ENCODE measurements at places on chromosomes 11 and 22.

DNA sequence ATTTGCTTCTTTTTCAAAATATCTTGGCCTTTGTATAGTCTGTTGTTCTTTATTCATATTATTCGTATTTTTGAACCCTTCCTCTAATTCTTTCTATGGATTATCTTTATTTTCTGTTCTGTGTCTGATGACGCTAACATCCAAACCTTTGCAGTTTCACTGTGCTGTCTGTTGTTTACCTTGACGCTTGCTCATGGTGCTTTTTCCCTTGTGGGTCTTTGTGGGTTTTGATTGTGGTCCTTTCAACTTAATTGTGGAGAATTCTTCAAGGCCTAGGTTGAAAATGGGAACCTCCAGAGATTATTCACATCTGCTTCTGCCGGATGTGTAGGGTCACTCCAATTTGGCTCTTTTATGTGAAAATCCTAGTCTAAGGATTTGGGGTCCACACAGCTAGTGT lies 34.6 kb downstream of the PARVG start:
- no peak for DNase-seq

- no peak for DNase-seq
These were observed 34.0 kb downstream of the KCNQ1OT1 start for GRCh38 chr11:2665526-2666400.

DNA sequence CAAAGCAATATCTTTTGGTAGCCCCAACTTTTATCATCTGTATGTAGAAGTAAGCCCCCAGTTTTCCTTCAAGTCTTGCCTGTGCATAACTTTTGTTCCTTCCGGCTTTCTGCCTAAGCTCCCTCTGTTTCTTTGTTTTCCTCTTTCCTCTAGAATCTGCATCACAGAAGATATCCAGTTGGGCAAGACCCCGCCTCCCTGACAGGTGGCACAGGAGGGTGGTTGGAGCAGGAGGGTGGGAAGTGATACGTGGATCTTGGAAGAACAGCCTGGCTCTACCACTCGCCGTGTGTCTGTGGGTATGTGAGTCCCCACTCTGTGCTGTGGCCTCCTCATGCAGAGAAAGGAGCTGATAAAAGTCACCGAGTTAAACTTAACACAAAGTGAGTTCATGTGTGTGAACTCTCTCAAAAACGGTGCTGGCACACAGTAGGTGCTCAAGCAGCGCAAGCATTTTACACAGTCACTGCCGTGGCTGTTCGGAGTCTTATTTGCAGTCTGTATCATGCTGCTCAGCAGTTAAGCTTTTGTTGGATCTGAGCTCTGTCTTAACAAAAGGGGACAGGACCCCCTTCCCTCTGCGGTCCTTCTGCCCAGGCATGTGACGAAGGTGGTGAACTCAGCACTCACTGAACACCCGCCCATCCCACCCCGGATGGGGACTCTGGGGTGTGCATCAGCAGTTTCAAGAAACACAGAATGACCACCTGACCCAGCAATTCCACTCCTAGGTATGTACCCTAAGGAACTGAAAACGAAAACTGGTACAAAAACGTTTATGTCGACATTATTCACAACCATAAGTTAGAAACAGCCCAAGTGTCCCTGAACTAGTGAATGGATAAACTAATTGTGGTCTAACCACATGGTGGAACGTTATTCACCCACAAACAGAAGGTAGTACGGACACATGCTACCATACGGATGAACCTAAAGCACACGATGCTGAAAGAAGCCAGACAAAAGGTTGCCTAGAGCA lies 249.1 kb downstream of the CTTN start:
- no peak for DNase-seq

DNA sequence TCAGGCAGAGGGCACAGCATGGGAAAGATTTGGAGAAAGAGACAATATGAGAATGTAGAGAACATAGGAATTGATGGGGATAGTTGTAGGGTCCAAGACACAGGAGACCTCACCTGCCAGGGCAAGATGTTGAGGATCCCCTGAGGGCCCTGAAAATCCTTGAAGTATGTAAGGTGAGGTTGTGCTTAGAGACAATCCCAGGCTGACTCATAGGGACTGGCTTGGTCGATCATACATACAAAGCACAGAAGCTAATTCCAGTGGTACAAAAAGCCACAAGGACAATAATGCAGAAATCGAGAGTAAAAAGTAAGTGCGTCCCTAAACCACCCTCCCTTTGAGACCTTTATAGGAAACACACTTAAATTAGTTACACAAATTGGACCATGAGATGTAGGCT lies 468.2 kb downstream of the MIAT start:
- no peak for DNase-seq

DNA sequence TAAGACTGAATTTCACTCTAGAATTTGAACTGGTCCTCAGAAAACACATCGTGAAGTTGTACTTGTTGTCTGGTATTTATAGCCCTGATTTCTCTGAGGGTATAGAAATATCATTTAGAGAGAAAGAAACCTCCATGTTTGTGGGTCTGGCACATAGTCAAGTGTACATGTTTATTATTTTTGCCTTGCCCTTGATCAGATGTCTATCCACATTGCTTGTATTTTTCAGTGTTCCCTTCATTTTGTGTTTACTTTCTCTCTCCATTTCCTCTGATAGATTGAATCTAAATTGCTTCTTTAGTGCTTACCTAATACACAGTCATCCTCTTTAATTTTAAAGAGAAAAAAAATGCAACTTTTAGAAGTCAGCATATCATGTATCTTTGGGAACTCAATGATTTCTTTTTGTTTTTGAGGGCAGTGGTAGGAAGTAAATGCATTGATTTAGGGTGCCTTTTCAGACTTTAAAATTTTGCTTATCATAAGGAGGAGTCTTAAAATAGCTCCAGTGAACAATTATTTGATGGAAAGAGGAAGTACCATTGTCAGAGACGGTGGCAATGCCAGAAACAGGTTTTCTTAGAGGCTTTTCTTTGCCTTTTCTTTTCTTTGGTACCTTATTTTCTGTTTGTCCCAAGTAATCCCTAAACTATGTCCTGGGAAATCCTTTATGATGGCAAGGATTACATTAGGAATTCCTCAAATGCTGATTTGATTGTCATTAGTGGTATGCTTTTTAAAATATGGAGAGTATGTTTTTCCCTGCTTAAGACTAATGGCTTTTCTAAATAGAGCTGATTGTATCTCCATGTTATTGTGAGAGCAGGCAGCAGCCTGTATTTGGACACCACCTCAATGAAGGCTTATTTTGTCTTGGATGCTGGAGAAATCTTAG lies 29.8 kb upstream of the TECTA start:
- DNase-seq, result no peak

- no peak for DNase-seq
These were observed 783.6 kb downstream of the ETS1 start for GRCh38 chr11:127803755-127804154.

DNA sequence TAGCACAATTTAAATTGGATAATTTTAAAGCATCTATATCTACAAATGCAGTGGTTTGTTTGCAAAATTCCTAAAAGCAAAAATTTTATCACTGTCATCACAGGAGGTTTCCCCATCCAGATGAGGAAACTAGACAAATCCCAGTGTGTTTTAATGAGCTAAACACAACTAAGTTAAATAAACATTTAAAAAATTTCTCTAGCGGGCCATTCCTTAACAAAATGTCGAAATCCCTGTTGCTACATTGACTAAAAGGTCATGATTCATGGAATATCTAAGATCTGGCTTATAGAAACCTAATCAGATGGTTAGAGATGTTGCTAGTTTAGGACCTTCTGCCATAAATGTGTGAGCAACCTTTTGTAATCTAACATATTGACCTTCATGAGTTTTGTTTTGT lies 107.3 kb upstream of the BDNF start:
- no peak for DNase-seq

DNA sequence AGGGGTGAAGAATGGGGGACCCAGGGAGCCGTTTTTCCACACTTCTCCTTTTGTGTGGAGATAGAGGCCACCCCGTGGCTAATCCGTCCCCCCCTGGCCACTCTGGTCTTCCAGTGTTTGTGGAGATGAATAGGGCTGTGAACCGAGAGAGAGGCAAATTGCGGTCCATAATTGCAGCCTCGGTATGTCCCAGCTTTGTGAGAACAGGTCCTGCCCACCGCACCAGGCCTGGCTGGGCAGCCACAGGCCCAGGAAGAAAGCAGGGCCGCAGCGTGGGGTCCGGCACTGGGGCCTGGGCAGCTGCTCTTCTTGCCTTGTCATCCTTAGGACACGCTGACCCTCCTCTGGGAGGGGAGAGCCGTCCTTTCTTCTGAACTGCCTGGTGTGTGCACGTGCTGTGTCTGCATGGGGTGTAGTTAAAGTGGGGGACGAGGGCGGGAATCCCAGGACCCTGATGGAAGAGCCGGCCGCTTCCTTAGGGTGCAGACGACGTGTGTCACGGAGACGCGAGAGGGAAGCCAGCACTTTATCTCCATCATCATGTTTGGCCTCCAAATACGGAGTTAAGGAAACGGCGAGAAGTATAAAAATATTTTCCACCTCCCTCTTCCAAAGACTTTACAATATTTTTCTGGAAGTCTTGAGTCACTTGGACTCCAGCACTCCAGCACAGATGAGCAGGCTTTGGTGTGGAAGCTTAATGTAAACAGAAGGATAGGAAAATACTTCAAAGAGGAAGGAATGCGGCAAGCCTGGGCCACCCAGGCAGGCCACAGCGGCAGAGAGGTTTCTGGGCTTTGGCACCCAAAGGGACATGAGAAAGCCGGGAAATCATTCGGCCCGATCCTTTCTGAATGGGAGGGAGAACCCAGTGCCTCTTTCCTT lies 1248.4 kb downstream of the BRD1 start:
- DNase-seq, result no peak

- DNase-seq, result no peak
These were observed 469.8 kb downstream of the BRD1 start for GRCh38 chr22:49357661-49358440.

- no peak for DNase-seq
These were observed 13.7 kb downstream of the YWHAH start for GRCh38 chr22:31957970-31958594.

DNA sequence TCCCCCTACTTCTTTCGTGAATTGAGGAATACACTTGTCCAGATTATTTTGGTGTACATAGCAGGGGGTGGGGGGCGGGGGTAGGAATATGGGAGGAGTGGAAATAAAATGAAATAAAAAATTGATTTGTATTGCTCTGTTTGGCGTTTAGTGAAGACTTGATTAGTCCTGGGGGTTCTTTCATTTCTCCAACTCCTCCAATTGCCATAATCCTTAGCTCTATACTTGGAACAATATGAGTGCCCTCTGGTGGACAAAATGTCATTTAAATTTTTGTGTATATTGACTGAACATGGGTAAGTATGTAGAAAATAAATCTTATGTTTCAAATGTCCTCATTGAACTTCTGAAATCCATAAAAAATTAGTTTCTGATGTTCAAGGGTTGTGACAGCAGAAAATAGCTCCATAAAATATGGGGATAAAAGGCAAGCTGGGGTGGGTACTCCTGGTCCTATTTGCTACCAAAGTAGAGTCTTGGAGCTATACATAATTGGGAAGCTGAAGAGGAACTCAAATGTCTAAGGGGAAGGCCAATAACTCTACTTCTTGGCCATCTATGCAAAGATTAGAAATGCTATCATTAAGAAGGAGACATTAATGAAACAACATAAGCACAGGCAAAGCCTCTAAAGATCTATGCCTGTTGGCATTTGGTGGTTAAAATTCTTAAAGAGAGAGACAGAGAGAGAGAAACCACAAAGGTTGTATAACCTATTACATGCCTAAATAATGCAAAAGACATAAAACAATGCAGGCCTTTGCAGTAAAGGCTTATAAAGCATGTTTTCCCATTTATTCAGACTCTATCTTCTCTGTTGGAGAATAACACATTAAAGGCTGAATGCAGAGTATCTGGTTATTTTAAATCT lies 421.6 kb downstream of the METTL15 start:
- no peak for DNase-seq

DNA sequence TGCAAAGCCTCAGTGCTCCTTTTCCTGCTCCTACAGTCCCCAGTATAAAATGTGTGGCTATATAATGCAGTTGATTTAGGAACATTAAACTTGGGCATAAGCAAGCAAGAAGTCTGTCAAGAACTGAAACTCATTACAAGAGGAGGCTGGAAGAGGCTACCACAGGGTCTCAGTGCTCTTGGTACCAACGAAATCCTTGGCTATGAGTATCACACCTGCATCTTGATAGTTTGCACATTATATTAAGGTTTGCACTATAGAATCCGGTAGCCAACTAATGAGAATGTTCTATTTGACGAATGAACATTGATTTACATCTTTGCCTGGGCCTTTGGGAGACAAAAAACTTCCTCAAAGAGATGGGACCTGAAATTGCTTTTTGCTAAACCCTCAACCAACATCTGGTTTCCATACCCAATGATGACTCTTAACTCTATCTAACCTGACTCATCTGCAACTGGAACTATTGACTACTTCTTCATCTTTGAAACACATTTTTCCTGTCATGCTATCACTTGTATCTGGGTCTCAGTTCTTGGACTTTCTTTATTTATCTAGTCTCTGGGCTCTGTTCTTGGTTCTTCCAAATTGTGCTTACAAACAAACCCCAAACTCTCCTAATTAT lies 207.2 kb upstream of the CTSC start:
- no peak for DNase-seq

DNA sequence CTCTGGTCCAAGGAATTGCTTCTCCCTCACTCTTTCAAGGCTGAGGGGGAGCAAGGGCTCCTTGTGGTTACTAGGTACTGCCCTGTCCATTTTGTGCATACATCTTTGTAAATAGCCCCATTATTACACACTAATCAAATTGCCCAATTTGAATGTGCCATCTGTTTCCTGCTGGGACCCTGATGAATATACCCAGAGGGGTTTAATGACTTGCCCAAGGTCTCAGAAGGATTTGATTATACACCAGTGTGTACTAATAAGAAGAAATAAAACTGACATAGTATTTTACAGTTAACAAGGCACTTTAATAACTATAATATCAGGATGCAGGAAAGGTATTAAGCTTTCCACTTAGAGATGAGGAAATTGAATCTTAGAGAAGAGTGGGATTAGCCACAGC lies 64.6 kb upstream of the PTPRJ start:
- DNase-seq, result no peak

DNA sequence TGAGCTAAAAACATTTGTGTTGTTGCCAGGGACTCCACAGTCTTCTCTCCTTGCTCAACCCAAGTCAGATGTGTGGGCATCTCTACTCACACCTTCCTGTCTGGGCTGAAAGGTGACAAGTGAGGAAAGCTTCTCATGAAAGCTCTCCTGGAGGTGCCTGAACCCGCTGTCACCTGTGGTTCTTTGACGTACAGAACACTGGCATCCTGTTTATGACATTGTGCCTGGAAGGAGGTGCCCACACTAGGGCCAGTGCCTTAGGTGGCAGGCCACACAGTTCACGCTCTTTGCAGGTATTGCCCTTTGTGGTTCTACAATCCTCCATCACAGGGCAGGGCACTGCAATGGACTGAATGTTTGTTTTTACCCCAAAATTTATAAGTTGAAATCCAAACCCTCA lies 108.5 kb downstream of the CD44 start:
- peak; percentile 36 for DNase-seq

- no peak for DNase-seq
These were observed 394.2 kb upstream of the CCDC90B start for GRCh38 chr11:83680321-83680720.

- DNase-seq, result no peak
These were observed 54.4 kb downstream of the GRAMD1B start for GRCh38 chr11:123484448-123484847.

DNA sequence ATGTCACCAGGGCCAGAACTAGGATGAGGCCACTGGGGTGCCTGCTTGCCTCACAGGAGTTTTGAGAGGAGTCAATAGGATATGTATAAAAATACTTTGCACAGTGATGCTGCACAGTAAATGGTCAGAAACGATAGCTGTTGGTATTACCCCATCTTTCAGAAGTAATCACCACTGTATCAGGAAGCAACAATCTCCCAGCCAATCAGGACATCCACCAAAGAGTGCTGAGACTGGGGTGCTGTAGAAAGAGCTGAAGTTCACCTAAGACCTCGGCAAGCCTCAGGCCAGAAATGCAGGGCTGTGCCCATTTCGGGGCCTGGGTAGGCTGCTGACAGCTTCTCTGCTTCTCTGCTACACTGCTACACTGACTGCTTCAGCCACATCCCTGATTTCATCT lies 17.4 kb downstream of the LMO2 start:
- DNase-seq, result no peak

All from activated CD4-positive, CD25-positive, alpha-beta regulatory T cell treated with anti-CD3 and anti-CD28 coated beads, Interleukin-2, amount 50 U/mL, for 72 hours (primary cell).